ENCODE measurements at places on chromosomes 5 and 9.

- peak; percentile 11 for DNase-seq
These were observed 15.2 kb upstream of the IRX4 start for GRCh38 chr5:1897816-1898450.

DNA sequence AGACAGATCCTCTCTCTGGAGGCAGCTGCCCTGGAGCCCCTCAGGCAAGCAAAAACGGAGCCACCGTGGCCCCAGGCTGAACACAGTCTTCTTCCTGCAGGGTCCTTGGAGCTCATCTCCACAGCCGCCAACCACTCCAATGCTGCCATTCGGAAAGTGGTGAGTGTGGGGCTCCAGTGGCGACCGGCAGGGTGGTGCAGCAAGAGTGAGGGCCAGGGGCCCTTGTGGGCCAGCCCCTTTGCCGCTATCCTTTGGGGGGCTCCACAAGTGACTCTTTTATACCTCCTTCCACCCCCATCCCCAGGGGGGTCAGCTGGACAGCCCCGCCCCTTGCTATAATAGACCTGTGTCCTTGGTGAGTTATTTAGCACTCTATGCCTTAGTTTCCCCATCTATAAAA lies 47.4 kb upstream of the SUSD3 start:
- DNase-seq: no peak

DNA sequence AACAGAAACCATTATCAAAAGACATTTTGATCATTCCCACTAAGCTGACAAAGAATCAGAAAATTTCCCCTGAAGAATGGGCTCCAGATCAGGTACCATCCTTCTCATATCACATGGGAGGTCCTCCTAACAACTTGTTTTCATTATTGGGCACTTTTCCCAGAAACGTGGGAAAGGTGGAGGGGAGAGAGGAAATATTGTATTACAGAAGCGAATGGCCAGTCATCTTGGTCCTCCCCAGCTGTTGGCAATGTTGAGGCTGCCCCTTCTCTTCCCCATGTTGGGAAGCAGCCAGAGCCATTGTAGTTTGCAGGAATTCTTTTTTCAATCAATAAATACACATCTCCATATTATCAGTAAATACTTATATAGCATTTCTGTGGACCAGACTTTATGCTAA lies 126.2 kb upstream of the ZNF608 start:
- no peak for DNase-seq

DNA sequence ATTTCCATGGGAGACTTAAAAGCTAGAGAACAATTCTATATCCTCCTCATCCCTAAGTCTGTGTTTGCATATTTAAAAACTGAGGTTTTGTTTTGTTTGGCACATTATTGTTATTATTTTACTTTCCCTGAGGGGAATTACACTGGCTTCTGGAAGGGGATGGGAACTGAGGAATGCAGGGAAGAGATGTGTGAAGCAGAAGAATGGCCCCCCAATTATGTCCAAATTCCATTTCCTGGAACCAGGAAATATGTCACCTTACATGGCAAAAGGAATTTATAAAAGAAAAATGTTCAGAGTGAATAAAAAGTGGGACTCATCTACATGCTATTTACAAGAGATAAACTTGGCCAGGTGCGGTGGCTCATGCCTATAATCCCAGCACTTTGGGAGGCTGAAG lies 129.8 kb downstream of the MARCHF11 start:
- DNase-seq: no peak

DNA sequence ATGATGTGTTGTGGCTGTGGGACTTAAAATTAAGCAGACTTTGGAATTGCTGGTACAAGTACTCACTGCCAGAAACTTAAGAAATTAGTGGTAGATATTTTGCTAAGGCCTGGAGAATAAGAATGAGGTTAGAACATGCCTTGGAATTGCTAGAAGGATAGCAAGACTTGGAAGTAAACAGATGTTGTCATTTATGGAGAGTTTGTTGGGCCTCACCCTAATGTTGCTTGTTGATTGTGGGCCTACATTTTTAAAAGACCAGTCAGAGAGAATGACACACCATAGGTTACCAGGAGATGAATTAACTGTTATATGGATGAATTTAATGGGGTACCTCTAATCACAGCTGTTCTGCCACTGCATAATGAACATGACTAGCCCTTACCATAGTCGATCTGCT lies 120.1 kb upstream of the GAS1 start:
- DNase-seq: no peak

- no peak for DNase-seq
These were observed 72.7 kb upstream of the RNU6ATAC start for GRCh38 chr9:134236935-134237629.

GRCh38 chr5:105230516-105231157 lies 1668.0 kb upstream of the NUDT12 start:
- DNase-seq: no peak

DNA sequence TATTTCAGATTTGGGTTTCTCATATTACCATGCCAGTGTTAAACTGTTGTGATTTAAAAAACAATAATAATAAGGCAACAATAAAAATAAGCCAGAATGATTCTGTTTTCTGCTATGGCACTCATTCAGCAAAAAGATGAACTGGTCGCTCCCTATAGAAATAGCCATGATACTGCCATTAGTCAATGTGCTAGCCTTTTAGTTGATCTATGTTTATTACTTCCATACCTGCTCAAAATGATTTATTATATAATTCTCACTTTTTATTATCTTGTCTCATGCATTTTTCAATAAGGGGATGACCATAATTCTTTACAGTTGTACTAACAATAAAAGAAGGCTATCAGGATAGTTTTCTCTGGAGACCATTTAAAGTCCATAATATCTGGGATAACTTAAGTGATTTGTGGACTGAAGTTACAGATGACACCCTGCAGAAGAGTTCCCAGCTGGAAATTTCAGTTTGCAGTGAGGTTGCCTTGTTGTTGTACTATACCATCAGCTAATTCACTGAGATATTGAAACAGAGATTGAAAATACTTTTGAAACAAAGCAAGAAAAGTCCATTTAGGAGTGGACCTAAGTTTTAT lies 334.3 kb downstream of the GABRB2 start:
- DNase-seq: no peak
